ENCODE measurements at places on chromosomes 3 and 15. TPM values are rescaled to one million over a fixed set of nuclear protein-coding genes. Genes with fewer than 3 reads are reported as not detected.

Gene CADM2
- polyA plus RNA-seq = 0.93 TPM

DNA sequence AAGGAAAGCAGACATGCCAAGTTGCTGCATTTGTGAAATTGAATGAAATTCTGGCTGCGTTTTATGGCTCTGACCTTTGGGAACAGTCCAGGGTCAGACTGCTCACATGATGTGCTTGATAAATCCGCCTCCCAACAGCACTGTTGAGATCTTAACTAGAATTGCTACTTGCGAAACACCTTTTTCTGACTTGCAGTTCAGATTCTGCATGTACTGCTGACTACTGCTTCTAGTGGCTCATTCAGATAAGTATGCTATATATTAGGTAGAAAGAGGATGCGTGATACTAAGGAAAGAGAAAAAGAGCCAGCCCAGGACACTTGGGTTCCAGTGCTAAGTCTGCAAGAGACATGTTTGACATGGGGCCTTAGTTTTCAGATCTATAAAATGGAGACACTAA lies 129.4 kb downstream of the LPP start:
- no peak for DNase-seq

- no peak for DNase-seq
These were observed 21.7 kb downstream of the EDC3 start for GRCh38 chr15:74674161-74674560.

DNA sequence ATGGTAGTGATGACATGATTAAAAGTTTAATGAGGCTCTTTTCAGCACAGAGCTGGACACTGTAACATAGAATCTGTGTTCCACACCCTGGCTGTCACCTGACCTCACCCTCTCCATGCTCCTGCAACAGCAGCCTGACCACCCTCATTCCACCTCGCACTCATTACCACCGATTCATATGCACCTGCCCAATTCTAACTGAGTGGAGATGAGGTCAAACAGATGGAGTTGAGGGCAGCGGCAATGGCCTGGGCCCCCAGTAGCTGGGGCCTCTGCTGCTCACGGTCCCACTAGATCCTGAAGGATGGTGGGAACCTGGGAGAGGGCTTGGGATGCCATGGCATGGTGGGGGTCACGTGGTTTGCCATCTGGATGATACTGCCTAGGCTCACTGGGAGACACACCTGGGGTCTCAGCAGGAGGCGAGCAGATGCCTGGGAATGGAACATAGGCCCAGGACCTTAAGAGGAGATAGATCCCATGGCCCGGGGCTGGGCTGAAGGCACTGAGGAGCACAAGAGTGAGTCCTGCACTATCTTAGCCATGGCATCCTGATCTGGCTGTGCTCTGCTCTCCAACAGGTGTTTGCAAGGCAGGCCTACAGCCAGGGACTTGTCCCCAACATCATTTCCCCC lies 1.3 kb downstream of the SCN5A start:
- DNase-seq = no peak

GRCh38 chr3:62371720-62372591 lies 1.4 kb downstream of the FEZF2 start:
- no peak for DNase-seq

DNA sequence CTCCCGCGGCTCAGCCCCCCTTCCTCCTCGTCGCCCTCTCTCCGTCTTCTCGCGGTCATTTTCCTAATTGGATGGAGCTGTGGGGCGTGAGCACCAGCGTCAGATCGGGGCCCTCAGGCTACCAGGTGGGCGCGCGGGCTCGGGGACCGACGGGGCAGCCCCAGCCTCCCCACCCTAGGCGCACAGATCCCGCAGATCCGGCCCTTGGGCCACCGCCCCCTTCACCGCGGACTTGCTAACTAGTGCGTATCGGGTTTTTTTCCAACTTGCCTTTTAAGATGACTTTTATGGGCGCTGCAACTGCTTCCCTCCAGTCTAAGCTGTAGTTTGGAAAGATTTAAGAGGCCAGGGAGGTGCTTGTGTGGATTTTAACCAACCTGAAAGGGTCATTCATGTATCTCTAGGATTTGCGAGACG lies 1.3 kb downstream of the ZNF710 start:
- peak; percentile 71 for DNase-seq
